Activated CD8-positive, alpha-beta memory T cell treated with anti-CD3 and anti-CD28 coated beads for 1 hour (primary cell): ENCODE measurements at places on chromosomes 11 and 22.

DNA sequence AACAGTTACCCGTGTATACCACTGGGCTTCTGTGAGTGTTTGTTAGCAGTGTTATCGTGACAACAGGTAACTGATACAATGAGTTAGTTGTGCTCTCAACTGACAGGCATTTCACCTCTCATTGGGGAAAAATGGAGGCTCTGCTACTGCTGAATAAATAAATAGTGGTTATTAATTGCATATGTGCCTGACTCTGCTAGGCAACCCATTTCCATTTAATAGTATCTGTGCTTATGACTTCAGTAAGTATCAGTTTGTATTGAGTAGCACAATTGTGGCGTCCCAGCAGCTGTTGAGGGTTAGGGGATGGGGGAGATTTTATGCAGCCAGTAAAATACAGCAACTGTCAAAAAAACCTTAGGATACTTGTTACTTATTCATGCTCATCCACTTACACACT lies 123.4 kb upstream of the SEZ6L start:
- DNase-seq: no peak

DNA sequence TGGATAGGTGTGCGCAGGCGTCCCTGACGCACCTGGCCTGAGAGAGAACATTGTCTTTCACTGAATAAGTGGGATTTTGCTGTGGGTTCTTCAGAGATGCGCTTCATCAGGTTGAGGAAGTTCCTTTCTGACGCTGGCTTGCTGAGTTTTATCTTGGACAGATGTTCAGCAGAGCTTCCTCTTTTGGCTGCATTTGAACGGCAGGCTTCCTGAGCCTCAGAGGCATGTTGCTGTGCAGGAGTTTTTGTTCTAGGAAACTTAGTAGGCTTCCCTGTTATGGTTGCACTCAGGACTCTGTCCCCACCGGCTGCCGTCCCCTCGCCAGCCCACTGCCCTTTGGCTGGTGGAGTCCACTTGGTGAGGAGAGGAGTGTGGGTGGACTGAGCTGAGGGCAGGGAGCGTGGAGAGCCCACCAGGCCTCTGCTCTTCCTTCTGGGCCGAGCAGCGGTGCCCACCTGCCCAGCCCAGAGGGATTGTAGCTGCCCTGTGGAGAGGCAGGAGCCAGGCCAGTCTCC lies 17.2 kb downstream of the FRMD8 start:
- no peak for DNase-seq

DNA sequence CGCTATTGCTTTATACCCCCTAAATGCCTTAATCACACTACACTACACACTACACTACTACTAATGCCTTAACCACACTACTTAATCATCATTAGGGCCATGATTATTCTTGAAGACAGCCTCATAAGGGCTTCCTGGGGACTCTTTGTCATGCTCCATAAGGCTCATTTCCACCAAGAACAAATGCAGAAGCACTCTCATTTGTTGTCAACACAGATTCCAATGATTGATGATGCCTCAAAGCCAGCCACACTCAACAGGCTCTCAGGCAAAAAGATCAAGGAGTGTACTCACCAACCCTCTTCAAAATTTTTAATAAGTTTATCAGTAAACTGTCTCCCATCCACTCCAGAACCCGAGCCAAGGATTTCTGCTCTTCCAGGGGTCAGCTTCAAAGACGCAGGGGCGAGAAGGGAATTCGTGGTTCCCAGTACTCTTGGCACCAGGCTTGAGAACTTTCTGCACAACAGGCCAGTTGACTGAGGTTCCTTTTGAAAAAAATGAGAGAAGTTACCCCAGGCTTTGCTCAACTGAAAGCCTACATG lies 204.7 kb upstream of the GUCY1A2 start:
- no peak for DNase-seq

GRCh38 chr22:46239261-46240048 lies 10.6 kb downstream of the CDPF1 start:
- DNase-seq: no peak

DNA sequence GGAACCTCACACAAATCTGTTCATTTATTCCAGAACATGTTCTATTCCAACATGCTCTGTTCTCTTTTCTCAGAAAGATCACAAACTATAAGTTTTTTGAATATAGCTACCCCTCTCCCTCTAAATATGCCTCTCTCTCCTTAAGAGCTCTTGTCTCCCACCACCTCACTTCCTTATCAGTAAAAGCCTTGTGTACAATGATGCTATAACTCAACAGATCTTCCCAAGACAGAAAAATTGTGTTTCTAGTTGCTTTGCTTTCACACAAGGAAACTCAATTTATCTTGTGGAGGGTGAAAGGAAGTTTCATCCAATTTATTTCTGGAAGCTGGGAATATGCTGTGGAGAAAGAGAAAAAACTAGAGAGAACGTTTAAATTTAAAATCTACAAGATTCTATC lies 64.4 kb downstream of the FAM76B start:
- no peak for DNase-seq

DNA sequence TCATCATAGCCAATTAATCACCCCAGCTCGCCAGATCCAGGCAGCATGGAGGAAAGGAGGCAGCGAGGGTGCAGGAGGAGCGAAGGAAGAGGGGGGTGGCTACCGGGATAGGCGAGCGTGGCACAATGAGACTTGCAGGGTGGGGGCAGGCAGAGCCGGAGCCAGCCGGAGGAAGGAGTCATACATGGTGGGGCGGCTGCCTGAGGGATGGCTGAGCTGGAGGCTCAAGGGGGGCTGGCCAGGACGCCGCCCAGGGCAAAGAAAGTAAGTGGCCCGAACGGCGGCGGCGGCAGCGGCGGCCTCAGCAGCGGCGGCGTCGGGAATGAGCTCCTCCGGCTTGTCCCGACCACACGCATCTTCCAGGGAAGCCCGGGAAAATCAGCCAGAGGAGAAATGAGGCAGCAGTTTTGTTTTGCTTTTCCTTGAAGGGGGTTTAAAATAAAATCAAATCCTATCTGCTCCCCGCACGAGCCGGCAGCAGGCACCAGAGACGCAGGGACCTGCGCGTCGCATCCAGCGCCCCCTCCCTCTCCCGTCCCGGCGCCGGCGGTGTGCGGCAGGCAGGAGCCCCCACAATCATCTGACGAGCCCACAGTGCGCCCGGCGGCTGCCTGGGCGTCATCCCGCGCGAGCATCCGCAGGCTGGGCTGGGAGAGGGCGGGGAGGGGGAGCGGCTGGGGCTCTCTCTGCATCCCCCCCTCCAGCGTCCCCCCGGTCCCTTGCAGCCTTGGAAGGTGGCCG lies 263.6 kb downstream of the CTTN start:
- no peak for DNase-seq

- no peak for DNase-seq
Measured at GRCh38 chr11:20457934-20458680, 70.6 kb downstream of the PRMT3 start.

DNA sequence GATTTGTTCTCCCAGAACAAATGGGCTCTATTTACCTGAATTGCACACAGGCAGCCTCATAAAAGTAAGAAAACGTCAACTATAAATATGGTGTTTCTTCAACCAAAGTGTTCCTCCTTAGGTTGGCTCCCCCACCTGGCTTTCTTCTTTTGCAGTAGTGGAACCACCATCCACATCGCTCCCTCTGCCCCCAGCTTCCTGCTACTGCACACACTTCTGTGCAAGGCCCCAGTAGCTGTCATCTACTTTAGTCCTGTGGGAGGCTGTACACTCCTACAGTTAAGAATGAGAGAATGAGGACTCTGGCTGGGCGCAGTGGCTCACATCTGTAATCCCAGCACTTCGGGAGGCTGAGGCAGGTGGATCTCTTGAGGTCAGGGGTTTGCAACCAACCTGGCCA lies 89.5 kb downstream of the BMAL1 start:
- no peak for DNase-seq

GRCh38 chr11:95911369-95911759 lies 12.5 kb downstream of the MTMR2 start:
- no peak for DNase-seq

GRCh38 chr11:117663821-117664220 lies 133.2 kb downstream of the DSCAML1 start:
- DNase-seq: no peak

GRCh38 chr11:16796311-16796710 lies 57.9 kb downstream of the C11orf58 start:
- no peak for DNase-seq

GRCh38 chr11:32420937-32421901 lies 14.1 kb downstream of the WT1 start:
- DNase-seq: no peak

GRCh38 chr22:29138556-29139305 lies 65.9 kb downstream of the KREMEN1 start:
- no peak for DNase-seq

GRCh38 chr11:94553938-94554337 lies 10.2 kb downstream of the FUT4 start:
- no peak for DNase-seq

DNA sequence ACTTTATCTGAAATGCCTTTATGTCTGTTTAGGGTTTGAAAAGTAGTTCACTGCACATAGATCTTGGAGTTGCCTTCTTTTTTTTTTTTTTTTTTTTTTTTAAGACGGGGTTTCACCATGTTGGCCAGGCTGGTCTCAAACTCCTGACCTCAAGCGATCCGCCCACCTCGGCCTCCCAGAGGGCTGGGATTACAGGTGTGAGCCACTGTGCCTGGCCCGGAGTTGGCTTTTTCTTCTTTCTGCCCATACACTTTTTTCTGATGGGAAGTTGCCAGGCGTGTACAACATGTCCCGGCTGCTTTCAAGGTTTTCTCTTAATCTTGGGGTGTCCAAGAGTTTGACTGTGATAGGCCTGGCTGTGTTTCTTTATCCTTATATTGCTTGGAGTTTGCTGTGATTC lies 12.9 kb upstream of the GNB1L start:
- DNase-seq: no peak

DNA sequence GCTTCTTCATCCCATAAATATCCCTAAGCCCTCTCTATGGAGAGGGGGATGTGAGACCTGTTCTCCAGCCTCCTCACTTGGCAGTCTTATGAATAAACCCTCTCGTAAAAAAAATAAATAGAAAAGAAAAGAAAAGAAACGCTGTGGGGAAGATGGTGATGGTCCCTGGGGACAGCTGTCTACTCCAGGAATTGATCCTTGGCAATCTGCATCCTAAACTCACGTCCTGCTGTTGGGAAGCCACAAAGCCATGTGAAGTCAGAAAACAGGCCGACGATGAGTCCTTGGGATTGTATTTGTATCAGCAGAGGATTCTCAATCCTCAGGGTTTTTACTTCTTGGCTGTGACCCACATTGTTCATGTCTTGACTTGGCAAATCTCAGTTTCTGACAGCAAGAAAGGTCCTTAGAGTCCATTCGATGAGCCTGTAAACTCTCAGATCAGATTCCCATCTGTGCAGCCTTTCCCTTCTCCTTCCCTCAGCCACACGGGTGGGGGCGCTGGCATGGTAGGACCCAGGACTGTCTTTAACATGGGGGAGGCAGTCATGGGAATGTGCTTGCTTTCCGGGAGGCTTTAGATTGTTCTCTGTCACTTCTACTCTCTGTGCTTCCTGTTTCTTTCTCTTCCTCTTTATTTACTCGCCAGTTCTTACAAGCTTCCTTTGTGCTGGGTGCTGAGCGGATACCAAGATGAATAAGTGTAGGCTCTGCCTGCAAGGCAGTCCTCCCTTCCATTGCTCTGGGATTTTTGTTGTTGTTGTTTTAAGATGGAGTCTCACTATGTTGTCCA lies 24.9 kb downstream of the TCP11L1 start:
- DNase-seq: no peak

GRCh38 chr11:71284525-71285092 lies 32.2 kb upstream of the SHANK2 start:
- DNase-seq: no peak

DNA sequence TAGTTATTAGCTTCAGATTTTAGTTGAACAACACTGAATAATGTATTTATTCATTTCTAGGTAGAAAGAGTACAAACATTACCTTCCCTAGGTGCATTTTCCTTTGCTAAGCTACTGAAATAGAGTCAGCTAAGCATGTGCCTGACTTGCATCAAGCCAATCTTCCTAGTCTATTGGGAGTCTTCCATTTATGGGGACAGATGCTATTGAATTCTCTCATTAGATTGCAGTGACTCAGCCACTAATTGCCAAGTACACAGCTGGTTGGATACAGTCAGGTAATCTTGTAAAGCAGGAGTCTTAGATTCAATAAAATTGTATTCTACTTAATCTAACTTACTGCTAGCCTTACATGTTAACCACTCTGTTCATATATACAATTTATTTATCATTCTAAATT lies 55.2 kb upstream of the RPS13 start:
- no peak for DNase-seq

DNA sequence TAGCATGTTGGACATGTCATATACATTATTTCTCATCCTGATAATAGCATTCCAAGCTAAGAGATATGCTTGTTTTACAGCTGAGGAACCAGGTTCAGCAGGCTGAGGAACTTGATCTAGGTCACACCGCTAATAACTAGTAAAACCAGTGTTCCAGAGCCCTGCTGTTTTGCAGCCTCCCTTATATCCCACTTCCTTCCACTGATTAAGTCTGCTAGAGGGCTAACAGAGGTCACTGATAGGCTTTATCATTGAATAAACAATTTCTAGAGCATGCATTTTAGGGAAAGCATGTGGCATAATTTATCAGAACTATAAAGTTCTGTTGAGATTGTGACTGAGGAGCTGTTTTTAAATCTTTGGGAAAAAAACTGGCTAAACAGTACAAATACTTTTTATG lies 54.0 kb downstream of the UVRAG start:
- no peak for DNase-seq

DNA sequence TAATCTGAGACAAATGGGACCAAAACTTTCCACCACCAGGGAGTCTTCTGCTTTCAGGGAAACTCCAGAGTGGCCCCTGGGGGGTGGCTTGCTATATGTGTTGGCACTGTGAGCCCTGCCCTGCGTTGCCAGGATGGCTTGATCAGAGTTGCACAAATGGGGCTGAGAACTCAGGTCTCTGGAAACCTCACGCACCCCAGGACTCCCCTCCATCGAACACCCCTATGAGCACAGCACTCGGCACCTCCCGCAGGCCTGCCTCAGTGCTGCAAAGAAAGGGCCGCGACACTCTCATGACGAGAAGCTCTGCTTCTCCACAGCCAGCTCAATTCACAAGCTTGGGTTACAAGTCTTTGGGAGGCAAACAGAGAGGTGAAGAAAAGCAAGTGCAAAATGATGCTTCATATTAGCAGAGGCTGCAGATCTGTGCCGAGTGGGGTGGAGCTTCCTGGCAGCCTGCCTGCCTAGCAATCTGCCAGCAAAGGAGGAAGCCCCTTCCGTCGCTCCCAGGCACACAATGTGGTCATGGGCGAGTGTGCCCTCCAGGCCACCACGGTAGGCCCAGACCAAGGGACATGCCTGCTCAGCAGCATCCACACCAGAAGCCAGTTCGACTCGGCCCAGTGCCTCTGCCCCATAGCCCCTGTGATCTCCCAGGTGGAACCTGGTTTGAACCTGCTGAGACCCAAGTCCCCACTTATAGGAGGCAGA lies 55.7 kb downstream of the MYH9 start:
- no peak for DNase-seq

- DNase-seq: no peak
Measured at GRCh38 chr11:123145661-123146060, 49.4 kb downstream of the CLMP start.

DNA sequence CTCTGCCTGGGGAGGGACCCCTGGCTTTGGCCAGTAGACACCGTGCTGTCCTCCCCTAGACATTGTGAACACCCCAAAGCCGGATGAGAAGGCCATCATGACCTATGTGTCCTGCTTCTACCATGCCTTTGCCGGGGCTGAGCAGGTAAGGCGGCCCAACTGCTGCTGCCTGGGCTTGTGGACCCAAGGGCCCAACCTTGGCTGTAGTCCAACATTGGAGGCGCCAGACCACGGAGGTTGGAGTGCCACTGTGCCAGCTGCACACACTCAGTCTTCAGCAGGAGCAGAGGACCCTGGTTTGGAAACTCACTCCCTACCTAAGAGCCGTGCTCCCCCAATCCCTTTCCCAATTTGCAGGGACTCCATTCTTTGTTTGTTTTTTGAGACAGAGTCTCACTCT lies 9.4 kb downstream of the ACTN3 start:
- DNase-seq: no peak

GRCh38 chr11:10638316-10638925 lies 55.1 kb downstream of the IRAG1 start:
- no peak for DNase-seq
